Muscle of leg (tissue), 16 donors: ENCODE measurements at places on chromosomes 7 and 10. TPM values are rescaled to one million over a fixed set of nuclear protein-coding genes. Genes with fewer than 3 reads are reported as not detected.
A peak's percentile ranks its signal among the peaks of the same experiment; 100 is the strongest.

NKX2-3 gene
- total RNA-seq = 0.62 TPM

OR2A5 gene
- total RNA-seq = not detected

NPC1L1 gene
- total RNA-seq = not detected

ETV1 gene
- total RNA-seq = 15.8 TPM

DNA sequence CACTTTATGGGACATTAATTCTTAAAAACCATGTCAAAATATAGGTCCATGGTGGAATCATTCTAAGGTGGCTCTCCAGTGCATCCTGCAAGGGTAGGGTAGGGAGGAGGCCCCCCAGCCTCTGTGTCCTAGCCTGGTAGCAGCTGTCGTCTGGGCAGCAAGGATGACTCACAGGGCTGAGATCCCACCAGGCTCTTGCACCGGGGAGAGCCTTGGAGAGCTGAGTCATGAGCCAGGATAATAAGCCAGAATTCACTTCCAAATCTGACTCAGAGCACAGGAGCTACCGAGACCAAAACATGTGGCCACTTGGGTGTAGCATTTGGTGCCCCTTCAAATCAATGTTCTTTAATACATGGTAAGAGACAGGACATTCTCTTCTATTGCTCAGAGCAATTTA is 298.5 kb downstream of the NEBL start:
- H3K27ac ChIP-seq = no peak overlapping the region
- H3K4me1 ChIP-seq = peaks cover 4% of the 10 kb centered on the region
- H3K36me3 ChIP-seq = no peaks in the 10 kb centered on the region

DNA sequence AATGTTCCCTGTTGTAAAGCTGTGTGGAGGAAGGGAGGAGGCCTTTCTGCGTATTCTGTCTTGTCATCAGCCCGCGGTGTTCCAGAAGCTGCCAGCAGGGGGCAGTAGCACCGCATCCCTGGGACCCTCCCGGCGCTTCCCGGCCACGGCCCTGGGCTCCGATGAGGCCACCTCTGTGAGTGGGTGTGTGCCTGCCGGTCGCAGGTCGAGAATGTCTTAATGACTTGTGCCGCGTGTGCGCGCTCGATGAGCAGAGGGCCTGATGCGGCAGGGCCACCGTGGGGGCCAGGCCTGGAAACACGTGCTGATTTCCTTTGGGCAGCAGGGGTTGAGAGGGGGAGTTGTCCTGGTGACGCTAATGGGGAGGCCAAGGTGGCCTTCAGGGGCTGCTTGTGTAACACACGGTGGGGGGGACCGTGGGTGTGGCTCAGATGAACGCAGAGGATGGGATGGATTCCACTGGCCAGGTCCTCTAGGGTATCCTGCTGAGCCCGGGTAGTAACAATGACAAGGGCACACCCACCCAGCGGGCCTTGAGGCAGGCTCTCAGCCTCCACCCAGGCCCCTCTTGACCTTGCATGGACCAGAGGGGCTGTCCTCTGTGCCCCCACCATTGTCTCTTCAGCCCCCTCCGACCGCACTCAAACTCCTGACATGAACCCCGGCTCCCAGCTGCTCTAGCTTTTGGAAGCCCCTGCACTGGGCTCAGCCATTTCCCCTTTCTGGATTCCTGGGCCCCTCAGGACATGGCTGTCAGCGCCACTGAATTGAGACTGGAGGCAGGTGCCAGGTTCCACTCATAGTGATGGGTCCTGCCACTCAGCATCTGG is 135.9 kb upstream of the PODXL start:
- DNase-seq = peak; percentile 15
- H3K4me3 ChIP-seq = no peak overlapping the region
- no peaks in the 10 kb centered on the region for H3K36me3 ChIP-seq
- H3K27ac ChIP-seq = no peak overlapping the region

GRCh38 chr7:122518488-122518887 is 180.4 kb downstream of the RNF133 start:
- DNase-seq = no peak
- H3K4me3 ChIP-seq = no peak overlapping the region
- H3K36me3 ChIP-seq = no peaks in the 10 kb centered on the region
- no peaks in the 10 kb centered on the region for H3K27me3 ChIP-seq

- no peak overlapping the region for H3K27ac ChIP-seq
- no peak for DNase-seq
- peaks cover 82% of the 10 kb centered on the region for H3K27me3 ChIP-seq
- peaks cover 14% of the 10 kb centered on the region for H3K4me1 ChIP-seq
- H3K36me3 ChIP-seq = no peaks in the 10 kb centered on the region
These were observed 6.3 kb downstream of the FGF8 start for GRCh38 chr10:101769541-101770180.

GRCh38 chr10:81116990-81117389 is 579.3 kb downstream of the SH2D4B start:
- H3K36me3 ChIP-seq = no peaks in the 10 kb centered on the region
- no peaks in the 10 kb centered on the region for H3K27me3 ChIP-seq
- no peaks in the 10 kb centered on the region for H3K4me1 ChIP-seq
- H3K27ac ChIP-seq = no peak overlapping the region
